ENCODE measurements at places on chromosomes 1 and 21. TPM values are rescaled to one million over a fixed set of nuclear protein-coding genes. Genes with fewer than 3 reads are reported as not detected.
A peak's percentile ranks its signal among the peaks of the same experiment; 100 is the strongest.

DNA sequence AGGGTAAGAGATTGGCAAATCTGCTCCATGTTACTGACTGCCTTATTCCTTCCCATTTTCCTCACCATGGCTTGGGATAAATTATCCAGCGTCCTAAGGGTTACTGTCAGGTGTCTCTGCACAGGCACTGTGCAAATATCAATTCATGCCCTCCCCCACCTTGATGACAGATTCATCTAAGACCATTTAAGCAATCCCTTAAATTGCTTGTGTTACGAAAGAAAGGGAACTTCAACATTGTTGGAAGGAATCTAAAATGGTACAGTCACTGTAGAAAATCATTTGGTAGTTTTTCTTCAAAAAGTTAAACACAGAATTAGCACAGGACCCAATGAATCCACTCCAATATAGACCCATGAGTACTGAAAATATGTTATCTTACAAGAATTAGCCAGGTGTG, 17.6 kb upstream of the MTARC2 start:
- DNase-seq: no peak

DNA sequence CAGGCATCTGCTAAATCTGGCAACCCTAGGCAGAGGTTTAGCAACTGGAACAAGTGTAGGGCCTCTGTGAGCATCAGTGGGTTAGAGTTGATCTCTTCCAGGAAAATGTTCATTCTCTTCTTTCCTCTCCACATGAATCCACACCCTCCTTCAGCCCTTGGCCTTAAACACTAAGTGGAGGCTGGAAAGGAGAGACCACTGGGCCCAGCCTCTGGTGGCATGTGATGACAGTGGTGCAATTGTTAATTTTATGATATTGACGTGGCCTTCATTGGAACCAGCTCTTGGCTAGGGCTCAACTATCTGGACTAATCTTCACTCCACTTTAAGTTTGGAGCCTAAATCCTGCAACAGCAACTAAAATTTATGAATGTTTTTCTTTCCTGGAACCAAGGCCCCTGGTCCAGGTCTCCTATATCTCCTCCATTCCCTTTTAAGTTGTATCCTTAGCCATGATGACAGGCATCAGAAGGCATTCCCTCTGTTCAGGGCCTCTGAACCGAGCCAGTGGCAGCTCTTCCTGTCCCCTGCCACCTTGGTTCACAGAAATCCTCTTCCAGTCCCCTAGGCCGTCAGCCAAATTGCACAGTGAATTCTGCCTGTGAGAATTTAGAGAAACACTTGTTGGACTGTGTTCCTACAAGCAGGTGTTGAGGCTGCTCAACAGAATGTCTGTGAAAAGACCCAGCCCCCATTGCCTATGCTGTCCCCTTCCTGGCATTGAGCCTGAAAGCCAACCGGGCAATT, 132.2 kb downstream of the PSMG1 start:
- no peak for DNase-seq

SRM gene
- total RNA-seq: 38.7 TPM

DNA sequence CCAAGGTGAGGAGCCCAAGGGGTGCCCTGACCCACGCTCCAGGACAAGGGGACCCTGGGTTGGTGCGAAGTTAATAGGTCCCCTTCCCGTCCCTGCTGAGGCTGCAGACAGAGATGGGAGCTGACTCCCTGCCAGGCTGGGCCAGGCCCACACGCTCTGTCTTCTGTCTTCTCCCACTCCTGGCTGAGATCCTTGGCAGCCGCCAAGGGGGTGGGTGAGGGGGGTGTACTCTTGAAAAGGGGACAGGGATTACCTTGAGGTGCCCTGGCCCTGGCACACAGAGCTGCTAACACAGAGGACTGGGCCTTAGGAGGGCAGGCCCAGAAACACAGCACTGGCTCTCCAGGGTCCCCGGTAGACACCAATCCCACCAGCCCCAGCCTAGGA, 11.0 kb upstream of the CTRC start:
- no peak for DNase-seq

TTC13 gene
- 17.0 TPM for total RNA-seq

GRCh38 chr1:203644661-203645510, 18.3 kb downstream of the ATP2B4 start:
- DNase-seq: no peak

DNA sequence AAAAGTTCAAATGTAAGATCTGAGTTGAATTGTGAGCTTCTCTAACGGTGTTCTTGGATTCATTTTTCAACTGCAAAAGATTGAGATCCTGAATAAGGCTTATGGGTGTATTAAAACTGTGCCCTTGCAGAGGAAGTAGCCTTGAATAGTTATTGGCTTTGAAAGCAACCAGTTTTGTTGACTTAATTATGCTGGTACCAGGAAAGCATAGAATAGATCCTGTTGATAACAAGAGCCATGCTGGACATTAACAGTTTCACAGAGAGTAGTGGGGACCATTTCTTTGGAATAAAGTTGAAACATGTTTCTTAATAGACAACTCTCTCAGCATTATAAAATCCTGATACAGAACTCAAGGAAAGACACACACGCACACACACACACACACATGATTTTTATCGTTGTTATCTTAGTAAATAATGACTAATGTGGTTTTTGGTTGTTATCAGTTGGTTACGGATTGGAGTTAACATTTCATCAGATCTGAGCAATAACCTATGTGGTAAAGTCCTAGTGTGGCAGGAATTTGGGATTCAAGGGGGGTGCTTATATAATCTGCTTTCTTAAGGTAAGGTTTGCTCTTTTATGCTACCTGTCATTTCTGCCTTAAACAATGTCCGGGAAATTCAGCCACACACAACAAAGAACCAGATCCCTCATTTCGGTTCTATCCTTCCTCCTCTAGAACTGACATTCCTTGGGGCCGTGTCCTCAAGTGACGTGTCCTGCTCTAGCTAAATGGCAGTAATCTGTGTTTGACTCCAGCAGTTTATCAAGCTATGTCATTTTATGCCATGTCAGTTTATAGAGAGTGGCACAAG, 330.9 kb downstream of the CHRM3 start:
- no peak for DNase-seq

- no peak for DNase-seq
These were observed 997.3 kb downstream of the AMY1C start for GRCh38 chr1:104746994-104747393.

KRTAP12-2 gene
- not detected for total RNA-seq

PLCH2 gene
- total RNA-seq: 3.8 TPM

- DNase-seq: no peak
These were observed 74.2 kb downstream of the LRIG2 start for GRCh38 chr1:113147073-113147625.

DNA sequence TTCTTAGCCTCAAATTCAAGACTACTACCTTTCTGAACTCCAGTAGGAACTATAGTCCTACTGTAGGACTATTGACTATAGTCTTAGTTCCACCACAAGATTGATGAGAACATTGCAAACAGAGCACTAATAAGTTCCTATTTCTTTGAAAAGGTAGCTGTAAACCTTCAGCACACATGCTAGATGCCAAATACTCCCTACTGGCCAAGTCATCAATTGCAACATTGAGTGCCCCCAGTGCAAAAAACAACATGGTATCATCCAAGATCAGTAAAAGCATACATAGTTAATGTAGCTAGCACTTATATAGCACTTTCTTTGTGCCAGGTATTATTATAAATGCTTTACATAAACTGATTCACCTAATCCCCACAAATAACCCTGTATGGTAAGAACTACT, 99.8 kb downstream of the MRPL39 start:
- no peak for DNase-seq

GRCh38 chr21:45256912-45257672, 30.6 kb downstream of the POFUT2 start:
- DNase-seq: no peak

DNA sequence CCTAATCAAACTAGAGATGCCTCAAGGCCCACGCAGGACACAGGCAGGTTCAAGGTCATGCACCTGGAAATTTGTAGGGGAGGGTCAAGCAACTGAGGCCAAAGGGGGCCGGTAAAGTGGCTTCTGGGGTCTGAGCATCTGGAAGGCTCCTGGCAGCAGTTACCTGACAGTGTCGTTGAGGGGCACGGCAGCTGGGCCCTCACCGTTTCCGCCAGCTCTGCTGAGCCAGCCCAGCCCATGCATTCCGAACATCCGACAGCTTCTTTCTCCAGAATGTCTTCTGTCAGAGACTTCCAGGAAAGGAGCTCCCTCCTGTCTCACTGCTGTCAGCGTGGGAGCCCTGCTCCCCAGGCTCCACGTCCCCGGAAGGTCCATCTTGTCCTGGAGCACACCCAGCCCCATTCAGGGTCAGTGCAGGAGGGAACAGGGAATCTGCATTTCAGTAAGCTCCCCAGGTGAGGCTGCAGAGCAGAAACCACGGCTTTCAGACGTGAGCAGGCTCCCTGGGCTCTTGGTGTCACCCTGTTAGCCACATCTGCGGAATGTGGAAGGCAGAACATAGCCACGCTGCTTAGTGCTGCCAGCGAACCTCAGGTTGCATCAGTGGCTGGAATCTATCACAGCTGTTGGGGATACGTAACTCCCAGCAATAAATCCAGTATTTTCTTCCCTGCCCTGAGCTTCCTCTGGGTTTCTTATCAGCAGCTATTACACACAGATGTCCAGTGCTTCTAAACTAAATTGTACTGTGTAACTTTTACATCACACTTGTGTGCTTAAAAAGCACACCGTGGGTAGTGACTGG, 36.3 kb upstream of the FAM3B start:
- no peak for DNase-seq

ATP5PF gene
- 75.8 TPM for total RNA-seq

KANK4 gene
- 4.4 TPM for total RNA-seq

GRCh38 chr1:28456078-28456477, 49.8 kb upstream of the RCC1 start:
- no peak for DNase-seq

DNA sequence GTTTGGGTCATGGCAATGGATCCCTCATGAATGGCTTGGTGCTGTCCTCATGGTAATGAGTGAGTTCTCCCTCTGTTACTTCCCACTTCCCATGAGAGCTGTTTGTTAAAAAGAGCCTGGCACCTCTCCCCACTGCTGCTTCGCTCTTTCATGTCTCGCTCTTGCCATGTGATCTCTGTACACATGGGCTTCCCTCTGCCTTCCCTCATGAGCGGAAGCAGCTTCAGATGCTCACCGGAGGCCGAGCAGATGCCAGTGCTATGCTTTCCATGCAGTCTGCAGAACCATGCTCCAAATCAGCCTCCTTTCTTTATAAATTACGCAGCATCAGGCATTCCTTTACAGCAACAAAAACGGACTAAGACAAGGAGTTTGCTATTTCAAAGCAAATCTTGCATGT, 14.9 kb upstream of the GNPAT start:
- no peak for DNase-seq

GRCh38 chr1:85001742-85002141, 4.8 kb upstream of the MCOLN2 start:
- no peak for DNase-seq

DIRAS3 gene
- 1.1 TPM for total RNA-seq

JAM2 gene
- 36.2 TPM for total RNA-seq

GRCh38 chr1:34101151-34101550, 63.9 kb downstream of the CSMD2 start:
- no peak for DNase-seq

FCAMR gene
- total RNA-seq: not detected

DNA sequence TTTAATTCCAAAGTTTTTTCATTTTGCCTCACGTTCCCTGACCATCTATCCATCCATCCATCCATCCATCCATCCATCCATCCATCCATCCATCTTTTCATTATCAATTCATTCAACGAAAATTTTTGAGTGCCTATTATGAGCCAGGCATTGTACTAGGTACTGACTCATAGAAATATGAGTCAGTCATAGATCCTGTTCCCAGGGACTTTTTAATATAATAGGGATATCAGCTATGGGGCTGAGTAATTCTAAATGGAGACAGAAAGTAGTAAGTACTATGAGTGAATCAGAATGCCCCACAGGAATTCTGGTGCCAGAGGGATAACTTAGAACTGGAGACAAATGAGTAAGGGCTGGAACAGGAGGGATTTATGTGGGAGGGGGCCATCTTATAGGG, 49.8 kb upstream of the GNG12 start:
- DNase-seq: no peak

- peak; percentile 91 for DNase-seq
These were observed at the start of gene NOS1AP for GRCh38 chr1:162069334-162070093. Gene NOS1AP (plus strand): TSS chr1:162069691. CDS start chr1:162070178, 487 bp downstream.

- peak; percentile 77 for DNase-seq
These were observed at the start of gene CDKN2C for GRCh38 chr1:50969611-50970508. Gene CDKN2C (plus strand): TSS chr1:50970245. CDS start chr1:50970369, 124 bp downstream.

UTS2 gene
- total RNA-seq: not detected

DNA sequence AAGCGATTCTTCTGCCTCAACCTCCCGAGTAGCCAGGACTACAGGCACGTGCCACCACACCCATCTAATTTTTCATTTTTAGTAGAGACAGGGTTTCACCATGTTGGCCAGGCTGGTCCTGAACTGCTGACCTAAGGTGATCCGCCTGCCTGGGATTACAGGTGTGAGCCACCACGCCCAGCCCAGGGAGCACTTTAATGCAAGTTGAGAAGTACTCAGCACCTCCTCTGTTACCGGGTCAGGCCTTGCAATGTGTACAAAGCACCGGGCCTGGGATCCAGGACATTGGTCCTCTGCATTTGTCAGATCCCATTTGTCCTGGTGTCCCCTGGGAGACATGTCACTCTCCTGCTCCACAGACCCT, 143.6 kb downstream of the TOMM20 start:
- DNase-seq: no peak

GRCh38 chr1:82048596-82048995, 247.9 kb downstream of the ADGRL2 start:
- no peak for DNase-seq

SRSF10 gene
- 93.7 TPM for total RNA-seq

GRCh38 chr1:110606657-110607535, 738 bp upstream of the KCNA2 start:
- no peak for DNase-seq

CDK18 gene
- total RNA-seq: 36.6 TPM

- DNase-seq: no peak
These were observed 13.4 kb upstream of the ASCL5 start for GRCh38 chr1:201140235-201140940.

VANGL2 gene
- 7.5 TPM for total RNA-seq

GRCh38 chr1:109466452-109467300, at the start of gene SYPL2:
Gene SYPL2 (plus strand): TSS chr1:109466546. CDS start chr1:109466844, 298 bp downstream.
- DNase-seq: peak; percentile 61

DNA sequence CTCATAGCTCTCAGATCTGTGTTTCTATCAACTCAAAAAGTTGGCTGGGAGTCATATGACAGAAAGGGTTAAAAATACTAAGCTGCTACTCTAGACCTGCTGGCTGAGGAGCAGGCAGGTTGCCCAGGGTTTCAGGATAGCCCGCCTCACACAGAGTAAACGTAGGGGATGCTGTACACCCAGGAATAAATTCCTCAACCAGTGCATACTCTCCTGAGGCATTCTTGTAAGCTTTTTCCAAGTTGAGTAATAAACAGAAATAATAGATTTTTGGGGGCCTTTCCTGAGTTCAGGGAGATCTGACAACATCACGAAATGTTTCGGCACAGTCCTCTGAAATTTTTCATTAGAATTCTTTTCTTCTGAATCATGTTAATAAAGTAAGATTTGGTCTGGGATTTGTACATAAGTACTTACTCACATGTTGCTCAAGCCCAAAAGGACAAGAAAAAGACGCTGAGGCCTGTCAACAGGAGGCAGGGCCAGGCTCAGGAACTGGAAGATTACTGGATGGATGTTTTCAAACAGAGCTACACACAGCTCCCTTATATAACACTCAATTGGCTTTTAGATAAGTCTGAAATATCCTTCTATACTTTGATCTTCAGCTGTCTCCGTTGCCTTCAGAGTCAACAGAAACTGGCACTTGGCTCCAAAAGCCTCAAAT, 41.0 kb downstream of the TGFBR3 start:
- DNase-seq: no peak

GRCh38 chr21:39326607-39327307, 13.3 kb upstream of the BRWD1 start:
- DNase-seq: no peak
